IMR-90 (cell line): ENCODE measurements at places on chromosomes 11 and 22.

DNA sequence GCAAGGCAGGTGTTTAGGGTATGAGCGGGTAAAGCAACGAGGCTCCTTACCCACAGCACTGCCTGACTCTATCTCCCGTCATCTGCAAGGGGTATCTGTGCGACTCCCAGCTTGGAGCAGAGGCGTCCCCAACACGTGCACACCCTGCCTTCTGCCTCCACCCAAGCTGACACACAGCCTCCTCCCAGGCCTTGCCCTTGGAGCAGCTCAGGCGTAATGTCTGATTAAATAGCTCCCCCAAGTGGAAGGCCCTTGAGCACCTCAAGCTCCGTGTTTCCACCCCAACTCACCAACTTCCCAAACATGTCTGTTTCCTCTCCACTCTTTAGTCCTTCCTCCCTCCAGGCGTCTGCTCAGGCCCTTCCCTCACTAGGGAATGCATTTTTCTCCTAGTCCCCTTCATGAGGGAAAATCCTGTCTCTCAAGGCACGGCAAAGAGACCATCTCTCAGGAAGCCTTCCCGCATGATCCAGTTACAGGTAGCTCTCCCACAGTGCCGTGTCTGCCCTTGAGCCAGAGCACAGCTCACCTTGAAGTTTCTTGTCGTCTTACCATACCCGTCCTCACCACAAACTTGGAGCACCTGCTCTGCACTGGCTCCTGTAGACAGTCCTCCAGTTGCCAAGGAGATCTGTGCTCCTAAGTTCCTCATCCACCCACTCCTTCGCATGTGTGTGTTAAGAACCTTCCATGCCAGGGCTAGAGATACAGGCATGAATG, 15.8 kb downstream of the CYB5R2 start:
- DNase-seq, result peak; percentile 68

DNA sequence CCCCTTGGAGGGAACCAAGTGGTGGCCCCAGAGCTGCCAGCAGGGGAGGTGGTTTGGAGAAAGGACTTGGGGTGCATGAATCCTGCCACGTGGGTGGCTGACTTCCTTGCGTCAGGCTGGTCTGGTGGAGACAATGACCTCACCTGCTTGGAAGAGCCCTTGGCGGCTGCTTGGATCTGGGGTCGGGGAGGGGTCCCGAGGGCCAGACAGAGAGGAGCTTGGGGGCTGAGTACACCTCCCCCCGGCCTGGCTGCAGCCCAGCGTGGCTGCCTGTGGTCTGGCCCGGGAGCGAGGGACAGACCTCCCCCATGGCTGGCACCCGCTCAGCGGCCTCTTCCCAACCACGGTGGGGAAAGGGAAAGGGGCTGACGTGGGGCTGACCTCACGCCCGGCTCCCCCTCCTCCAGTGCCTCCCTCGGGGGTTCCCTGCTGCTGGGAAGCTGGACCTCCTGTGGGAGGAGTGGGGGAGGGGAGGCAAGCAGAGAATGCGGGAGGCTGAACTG, 13.8 kb downstream of the LIF start:
- no peak for DNase-seq

- no peak for DNase-seq
These were observed 111.8 kb upstream of the LMO1 start for GRCh38 chr11:8375460-8375859.

- no peak for DNase-seq
These were observed 139.4 kb downstream of the SPATA19 start for GRCh38 chr11:133705873-133706272.

DNA sequence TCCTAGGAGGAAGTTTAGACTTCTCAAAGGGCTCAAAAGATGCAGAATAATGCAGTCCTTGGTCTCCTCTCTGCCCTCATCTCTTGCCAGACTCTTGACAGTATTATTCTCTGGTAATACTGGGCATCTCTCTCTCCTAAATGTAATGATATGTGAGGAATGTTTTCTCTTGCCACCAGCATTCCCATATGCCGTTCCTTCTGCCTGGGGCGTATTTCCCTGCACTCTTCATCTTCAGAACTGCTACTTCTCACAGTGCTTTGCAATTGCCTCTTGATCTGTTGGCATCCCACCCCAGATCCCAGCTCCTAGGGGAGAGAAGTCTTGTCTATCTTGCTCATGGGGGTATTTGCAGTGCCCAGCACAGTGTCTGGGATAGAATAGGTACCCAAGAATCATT, 107.4 kb downstream of the RASSF10 start:
- no peak for DNase-seq

DNA sequence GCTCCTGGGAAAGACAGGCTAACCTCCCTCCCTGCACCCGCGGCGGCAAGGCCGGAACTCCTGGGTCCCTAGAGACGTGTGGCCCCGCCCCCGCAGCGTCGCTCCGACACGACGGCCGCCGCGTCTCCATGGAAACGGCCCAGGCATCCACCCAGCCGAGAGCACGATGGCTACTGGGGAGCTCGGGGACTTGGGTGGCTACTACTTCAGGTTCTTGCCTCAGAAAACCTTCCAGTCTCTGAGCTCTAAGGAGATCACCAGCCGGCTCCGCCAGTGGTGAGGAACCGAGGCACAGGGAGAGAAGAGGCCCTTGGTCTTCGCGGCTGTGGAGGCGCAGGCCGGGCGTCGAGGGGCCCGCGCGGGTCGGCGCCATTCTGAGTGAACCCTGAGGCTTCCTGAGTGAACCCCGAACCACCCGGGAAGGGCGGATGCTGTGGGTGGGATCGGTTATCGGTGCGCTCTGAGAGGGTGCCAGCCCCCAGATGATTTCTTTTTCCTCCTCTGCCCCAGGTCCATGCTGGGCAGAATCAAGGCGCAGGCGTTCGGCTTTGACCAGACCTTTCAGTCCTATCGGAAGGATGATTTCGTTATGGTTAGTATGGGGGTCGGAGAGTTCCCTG, at the start of gene CFAP300:
TSS of gene CFAP300 (plus strand) at position 133 of the 620 bp plus-strand sequence. CDS start at position 167, 34 bp downstream.
- DNase-seq, result peak; percentile 33

- peak; percentile 24 for DNase-seq
These were observed 14.3 kb downstream of the TP53AIP1 start for GRCh38 chr11:128928400-128928799.

DNA sequence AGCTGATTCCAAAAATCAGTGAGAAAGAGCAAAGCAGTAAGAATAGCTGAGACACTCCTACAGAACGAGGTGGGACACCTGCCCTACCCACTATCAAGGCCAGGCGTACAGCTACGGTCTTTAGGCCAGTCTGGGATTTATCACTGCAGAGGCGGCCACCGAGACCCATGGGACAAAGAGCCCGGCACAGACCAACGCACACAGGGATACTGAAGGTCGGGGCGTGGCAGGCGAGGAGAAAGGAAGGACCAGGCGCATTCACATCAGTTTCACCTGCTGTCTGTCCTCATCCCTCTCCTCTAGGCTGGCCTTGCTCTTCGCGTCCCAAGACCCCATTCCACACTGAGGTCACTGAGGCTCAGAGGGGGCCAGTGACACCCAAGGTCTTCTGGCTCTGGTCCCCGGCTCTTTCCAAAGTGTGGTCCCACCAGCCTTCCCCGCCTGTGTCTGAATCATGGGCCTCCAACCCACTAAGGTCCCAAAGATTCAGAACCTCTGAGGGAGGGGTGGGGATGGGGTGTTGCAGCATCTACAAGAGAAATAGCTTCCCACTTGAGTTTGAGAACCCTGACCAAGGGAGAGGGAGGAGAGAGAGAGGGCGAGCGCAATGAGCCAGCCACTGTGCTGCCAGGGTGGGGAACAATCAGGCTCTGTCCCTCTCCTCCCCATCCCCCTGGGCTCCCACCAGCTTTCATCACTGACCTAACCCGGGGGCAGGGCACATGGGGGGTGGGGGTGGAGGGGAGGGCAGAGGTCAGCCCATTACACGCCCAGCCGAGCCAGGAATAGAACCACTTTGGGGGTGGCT, 7.2 kb upstream of the PICK1 start:
- no peak for DNase-seq

- DNase-seq, result peak; percentile 36
These were observed 8.7 kb downstream of the OR52A5 start for GRCh38 chr11:5129457-5129877.

GRCh38 chr22:39513791-39514190, 6.6 kb upstream of the ATF4 start:
- no peak for DNase-seq

GRCh38 chr11:98734686-98735085, 286.1 kb upstream of the CNTN5 start:
- DNase-seq, result no peak

GRCh38 chr22:35912658-35913057, 116.0 kb downstream of the RBFOX2 start:
- DNase-seq, result no peak

- no peak for DNase-seq
These were observed 396 bp downstream of the TEF start for GRCh38 chr22:41382098-41382578.

DNA sequence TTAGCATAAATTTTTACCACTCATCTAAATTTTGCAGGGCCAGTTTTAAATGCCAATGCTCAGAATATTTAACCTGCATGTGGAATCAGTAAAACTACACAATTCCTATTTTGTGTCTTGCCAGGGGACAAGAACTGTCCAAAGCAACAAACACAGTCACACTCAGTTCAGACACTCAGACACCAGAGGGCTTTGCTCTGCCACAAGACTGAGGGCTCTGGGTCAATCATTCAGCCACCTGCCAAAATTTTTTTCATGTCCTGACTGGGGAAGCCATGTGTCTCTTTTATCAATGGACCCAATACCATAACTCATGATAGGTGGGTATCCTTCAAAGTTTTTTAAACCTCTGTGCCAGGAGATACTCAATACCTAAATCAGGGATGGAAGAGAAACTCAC, 304.0 kb upstream of the ANO3 start:
- DNase-seq, result no peak

DNA sequence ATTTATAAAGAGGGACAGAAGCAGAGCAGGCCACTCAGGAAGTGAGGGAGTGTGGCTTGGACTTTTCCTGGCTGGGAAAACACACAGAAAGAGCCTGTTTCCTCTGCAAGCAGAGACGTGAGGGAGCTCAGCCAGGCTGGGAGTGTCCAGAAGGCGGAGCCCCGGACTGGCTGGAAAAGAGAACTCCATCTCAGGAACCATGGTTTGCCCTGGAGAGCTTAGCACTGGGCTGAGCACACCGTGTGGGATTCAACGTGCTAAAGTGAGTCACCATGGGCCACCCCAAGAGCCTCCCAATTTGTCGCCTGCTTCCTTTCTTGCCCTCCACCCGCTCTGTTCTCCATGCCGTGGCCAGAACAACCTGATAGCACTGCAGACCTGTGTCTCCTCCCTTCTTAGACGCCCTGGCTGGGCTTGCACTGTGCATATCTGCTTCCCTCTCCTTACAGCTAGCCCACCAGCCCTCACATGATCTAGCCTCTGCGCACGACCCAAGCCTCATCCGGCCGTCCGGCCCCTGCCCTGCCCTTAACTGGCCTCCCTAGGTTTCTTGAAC, 51.8 kb downstream of the GALNT18 start:
- no peak for DNase-seq

DNA sequence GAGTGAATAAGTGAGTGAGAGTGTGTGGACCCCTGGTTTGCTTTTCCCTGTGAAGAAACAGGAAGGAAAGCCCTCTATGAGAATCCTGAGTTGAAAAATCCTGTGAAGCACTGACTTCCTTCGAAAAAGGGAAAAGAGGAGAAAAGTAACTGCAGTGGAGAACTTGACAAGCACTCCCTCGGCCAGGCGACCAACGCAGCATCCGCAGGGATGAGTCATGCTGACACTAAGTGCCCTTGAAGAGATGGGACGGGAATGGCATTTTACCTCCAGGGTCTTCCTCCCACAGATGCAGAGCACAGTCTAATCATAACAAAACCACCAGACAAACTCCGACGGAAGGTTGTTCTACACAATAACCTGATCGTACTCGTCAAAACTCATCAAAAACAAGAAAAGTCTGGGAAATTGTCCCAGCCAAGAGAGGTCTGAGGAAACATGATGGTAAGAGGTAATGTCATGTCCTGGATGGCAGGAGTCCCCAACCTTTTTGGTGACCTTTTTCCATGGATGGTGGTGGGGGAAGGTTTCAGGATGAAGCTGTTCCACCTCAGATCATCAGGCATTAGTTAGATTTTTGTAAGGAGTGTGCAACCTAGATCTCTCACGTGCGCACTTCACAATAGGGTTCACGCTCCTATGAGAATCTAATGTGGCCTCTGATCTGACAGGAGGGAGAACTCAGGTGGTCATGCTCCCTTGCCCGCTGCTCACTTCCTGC, 132.2 kb upstream of the B3GAT1 start:
- DNase-seq, result no peak

GRCh38 chr11:121793916-121794315, 322.1 kb downstream of the BLID start:
- no peak for DNase-seq

GRCh38 chr11:113647108-113647507, 59.0 kb downstream of the TMPRSS5 start:
- DNase-seq, result no peak

DNA sequence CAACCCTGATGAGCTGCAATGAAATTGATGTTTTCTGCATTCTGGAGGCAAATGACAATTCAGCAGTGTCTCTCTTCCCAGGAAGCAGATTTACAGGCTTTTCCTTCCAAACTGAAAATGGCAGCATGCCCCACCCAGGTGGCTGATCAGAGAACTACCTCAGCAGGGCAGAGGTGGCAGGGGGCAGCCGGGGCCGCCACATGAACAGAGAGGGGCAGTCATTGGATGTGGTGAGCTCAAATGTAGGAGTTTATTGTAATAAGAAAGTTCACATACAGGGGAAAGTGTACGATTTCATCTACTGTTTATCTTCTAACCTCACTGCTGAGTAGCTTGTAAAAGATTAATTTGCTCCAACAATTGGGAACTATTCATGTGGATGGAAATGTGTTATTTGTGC, 15.7 kb upstream of the PARVA start:
- DNase-seq, result peak; percentile 22

GRCh38 chr11:129273322-129273721, 81.2 kb upstream of the ARHGAP32 start:
- no peak for DNase-seq

GRCh38 chr11:70493891-70494290, 95.6 kb downstream of the CTTN start:
- DNase-seq, result no peak

DNA sequence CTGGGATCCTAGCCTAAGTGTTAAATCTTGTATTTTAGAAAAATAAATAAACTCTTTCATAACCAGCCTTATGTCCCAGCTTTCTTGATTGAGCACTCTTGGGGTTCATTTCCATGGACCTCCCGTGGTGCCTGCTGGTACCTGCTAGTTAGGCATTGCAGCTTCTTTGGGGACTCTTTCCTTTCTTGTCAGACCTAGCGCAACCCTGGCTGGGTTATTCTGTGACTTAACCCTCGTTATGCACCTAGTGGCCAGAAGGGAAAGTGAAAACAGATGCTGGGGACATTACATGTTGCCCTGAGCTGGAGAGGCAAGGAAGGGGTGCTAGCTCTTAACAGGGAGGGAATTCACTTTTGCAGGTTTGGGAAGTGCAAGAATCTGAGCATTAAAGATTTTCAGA, 46.8 kb downstream of the APIP start:
- DNase-seq, result no peak
